Upper lobe of left lung (tissue), 6 donors: ENCODE measurements at places on chromosomes 11 and 22. TPM values are rescaled to one million over a fixed set of nuclear protein-coding genes. Genes with fewer than 3 reads are reported as not detected.

ALX4 gene
- not detected for total RNA-seq

SERHL2 gene
- 2.2 TPM for total RNA-seq

SLC29A2 gene
- total RNA-seq, result 8.3 TPM

NCF4 gene
- total RNA-seq, result 43.3 TPM

GLB1L3 gene
- not detected for total RNA-seq

ADM2 gene
- 0.30 TPM for total RNA-seq

UBXN1 gene
- total RNA-seq, result 129 TPM

JAM3 gene
- total RNA-seq, result 15.6 TPM

CHEK1 gene
- total RNA-seq, result 2.1 TPM

CCDC85B gene
- 30.1 TPM for total RNA-seq

KRTAP5-9 gene
- not detected for total RNA-seq
